Stimulated activated CD4-positive, alpha-beta T cell treated with anti-CD3 and anti-CD28 coated beads, Interleukin-15, amount 100 ng/mL, for 1 hour (primary cell): ENCODE measurements at places on chromosomes 7 and 10.

GRCh38 chr7:30656006-30656957 lies 26.0 kb downstream of the CRHR2 start:
- DNase-seq = no peak

- DNase-seq = peak; percentile 30
Observed at GRCh38 chr7:28062197-28062991, 118.2 kb downstream of the JAZF1 start.

GRCh38 chr7:51033727-51034520 lies 251.2 kb upstream of the GRB10 start:
- no peak for DNase-seq

DNA sequence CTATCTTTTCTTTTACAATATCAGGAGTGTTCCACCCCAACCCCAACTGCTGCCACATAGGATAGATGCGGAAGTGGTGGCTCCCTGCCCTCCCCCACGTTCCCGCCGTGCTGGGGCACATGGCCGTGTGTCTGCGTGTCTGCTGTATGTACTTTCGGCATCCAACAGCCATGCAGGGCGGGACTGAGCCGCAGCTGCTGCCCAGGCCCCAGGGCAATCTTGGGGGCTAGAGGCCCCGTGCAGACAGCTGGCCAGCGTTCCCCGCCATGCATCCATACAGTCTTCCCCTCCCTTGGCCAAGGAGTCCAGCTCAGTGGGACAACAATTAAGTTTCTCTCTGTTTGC lies 162.7 kb downstream of the DGKB start:
- DNase-seq = no peak

DNA sequence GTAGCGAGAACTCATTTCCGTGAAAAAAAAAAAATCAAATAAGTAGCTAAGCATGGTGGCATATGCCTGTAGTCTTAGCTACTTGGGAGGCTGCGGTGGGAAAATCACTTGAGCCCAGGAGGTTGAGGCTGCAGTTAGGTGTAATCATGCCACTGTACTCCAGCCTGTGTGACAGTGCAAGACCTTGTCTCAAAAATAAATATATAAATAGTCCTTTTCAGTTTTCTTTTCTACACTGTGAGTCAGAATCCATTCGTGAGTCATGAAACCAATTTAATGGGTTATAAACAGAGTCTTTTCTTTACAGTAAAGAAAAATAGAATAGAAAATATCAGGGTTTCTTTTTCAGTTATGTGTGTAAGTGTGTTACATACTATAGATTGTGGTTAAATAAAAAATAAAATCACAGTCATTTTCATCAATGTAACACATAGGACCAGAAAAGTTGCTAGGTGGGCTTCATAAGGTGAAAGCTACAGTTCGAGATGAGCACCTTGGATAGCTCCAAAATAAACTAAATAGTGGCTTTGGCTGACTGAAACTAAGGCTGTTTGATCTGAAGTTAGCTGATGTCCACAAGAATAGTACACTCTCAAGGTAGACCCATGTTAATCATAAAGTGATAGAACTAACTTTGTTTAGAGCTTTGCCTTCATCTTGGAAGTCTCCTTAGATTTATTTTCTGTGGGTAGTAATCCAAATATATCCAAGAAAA lies 781.1 kb downstream of the GATA3 start:
- no peak for DNase-seq

DNA sequence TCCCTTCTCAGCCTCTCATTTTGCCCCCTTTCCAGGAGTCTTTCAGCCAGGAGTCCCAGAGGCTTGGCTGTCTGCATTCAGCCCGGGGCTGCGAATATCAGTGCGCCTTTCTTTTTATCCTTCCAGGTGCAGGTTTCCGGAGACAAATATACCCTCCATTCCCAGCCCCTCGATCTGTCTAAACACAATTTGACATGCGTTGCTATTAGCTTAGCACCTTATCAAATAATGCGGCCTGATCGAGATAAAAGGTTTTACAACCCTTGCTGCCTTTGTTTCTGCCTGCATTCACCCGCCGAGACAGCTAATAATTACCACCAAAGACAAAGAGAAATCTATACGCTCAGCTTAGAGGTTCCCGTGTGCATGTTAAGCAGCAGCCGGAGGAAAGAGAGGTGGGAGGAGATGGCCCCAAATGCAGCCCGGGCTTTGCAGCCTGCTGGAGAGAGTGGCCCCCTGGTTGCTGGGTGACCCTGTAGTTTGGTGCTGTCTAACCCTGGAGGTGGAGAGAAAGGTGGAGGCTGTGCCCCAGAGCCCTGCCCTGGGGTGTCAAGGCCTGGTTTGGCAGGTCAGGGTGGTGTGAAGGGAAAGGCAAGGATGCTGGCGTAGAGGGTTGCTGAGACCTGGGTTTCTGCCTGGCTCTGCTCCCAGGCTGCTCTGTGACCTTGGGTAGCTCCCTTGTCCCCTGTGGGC lies 185.3 kb downstream of the RPS24 start:
- no peak for DNase-seq

DNA sequence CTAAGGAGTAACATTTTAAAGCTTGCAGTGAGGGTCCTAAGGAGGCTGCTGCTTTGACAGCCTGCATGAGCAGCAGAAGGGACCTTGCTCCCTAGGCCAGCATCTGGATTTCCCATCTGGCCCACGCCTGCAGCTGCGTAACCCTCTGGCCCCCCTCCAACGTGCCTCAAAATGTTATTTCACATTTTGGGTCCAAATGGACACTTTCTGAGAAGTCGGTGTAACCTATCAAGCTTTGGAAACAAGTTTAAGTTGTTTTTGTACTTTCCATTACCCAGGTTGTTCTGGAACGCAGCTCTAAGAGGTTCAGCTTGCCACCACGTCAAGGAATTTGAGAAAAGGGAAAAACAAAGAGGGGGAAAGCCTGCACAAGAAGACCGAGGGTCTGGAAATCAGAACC lies 338.3 kb downstream of the KCNMA1 start:
- DNase-seq = no peak

DNA sequence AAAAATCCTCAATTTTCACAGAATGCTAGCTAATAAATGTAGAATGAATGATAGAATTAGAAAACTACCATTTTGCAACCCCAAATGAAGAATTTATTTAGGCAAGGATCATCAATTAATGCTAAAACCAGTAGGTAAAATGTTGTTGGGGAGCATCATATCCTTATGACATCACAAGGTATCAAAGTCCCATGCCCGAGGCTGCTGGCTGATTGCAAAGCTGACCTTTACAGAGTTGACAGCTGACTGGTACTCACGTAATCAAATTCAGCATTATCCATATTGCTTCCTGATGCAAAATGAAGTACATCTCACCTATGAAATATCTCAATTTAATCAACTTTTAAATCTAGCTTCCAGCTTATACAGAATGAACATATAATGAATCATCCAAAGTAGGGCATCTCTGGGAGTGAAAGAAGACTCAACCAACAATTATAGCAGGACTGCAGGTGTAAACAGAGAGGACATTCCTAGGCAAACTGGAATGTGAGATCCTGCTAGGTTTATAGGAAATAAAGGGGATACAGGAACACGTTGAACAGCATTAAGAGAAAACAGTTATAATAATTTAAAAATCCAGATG lies 10.2 kb upstream of the BLNK start:
- no peak for DNase-seq

GRCh38 chr10:37285063-37285462 lies 159.7 kb downstream of the ANKRD30A start:
- no peak for DNase-seq

DNA sequence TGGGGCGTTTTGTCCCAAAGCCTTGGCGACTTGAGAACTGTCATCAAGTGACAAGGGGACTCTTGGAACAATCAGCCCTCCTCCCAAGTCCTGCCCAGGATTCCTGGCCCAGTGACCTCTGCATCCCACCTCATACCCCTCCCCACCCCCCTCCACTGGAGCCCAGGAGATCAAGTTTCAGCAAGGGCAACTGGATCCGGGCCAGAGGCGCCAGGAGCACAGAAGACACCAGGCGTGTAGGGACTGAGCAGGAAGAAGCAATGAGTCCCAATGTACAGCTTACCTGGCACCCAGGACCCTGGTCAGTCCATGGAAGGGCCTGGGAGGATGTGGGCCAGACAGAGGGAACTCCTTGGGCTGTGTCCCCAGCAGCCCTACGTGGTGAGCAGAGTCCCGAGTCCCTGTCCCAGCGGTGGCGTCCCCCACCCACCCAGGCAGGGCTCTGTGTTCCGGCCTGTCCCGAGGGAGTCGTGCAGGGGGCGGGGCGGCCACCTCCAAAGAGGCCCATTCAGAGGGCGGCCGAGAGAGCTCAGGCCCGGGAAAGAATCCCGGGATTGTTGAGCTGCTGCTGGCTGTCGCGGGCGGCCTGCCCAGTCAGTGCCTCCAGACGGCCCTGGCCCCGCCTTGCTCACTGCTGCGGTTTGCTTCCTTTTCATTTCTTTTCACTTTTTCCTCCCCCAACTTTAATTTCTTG lies 254.1 kb downstream of the TNS3 start:
- DNase-seq = no peak
